ENCODE measurements at places on chromosomes 11 and 22. TPM values are rescaled to one million over a fixed set of nuclear protein-coding genes. Genes with fewer than 3 reads are reported as not detected.
A peak's percentile ranks its signal among the peaks of the same experiment; 100 is the strongest.

DNA sequence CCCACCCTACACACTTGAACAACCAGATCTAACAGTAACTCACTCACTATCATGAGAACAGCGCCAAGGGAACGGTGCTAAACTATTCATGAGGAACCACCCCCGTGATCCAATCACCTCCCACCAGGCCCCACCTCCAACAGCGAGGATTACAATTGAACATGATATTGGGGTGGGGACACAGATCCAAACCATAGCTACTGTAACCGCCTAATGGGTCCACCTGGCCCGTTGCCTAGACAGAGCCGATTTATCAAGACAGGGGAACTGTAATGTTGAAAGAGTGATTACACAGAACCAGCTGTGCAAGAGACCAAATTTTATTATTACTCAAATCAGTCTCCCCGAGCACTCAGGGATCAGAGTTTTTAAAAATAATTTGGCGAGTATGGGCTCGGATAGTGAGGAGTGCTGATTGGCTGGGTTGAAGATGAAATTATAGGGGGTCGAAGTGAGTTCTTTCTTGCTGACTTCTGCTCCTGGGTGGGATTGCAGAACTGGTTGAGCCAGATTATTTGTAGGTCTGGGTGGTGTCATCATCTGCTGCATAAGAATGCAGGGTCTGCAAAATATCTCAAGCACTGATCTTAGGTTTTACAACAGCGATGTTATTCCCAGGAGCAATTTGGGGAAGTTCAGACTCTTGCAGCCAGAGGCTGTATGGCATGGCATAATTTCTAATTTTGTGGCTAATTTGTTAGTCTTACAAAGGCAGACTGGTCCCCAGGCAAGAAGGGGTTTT is 17.9 kb upstream of the ZC3H12C start:
- H3K36me3 ChIP-seq: no peaks in the 10 kb centered on the region
- peaks cover 5% of the 10 kb centered on the region for H3K4me1 ChIP-seq
- H3K27me3 ChIP-seq: no peaks in the 10 kb centered on the region
- DNase-seq: peak; percentile 51
- H3K27ac ChIP-seq: no peak overlapping the region
- H3K4me3 ChIP-seq: no peak overlapping the region

DNA sequence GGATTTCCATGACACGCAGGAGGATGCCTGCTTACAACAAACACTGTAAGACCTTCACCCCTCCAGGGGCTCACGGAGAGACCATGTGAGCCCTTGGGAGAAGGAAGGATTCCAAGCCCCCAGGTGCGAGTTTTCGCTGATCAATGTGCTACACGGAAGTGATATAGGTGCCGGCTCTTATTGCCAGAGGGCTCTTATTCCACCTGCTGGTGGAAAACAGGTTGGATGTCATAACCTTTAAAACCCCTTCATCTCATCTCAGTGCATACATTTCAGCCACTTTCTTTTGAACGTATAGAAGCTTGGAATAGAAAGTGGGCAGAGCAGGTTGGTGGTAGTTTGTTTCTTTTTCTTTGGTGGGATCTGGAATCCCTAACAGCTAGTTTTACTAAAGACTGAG is 25.8 kb downstream of the LAYN start:
- H3K27me3 ChIP-seq: no peaks in the 10 kb centered on the region
- no peak overlapping the region for H3K27ac ChIP-seq
- no peak for DNase-seq
- H3K4me3 ChIP-seq: no peak overlapping the region
- H3K36me3 ChIP-seq: no peaks in the 10 kb centered on the region

DNA sequence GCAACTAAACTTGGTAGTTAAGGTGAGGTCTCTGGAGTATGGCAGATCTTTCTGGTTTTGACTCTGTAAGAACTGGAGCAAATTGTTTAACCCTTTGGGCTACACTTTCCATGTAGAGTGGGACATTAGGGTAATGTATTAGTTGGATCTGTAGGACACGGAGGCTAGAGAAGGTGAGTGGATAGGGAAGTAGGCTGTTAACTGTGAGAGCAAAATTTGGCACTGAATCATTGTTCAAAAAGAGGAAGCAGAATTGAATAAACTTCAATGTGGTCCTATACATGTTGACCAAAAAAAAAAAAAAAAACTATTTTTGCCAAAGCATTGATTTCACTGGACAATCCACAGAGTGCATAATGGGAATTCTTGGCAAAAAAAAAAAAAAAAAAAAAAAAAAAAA is 370.2 kb upstream of the CHORDC1 start:
- H3K27ac ChIP-seq: no peak overlapping the region
- no peak overlapping the region for H3K4me3 ChIP-seq
- no peak for DNase-seq
- no peaks in the 10 kb centered on the region for H3K27me3 ChIP-seq
- H3K36me3 ChIP-seq: no peaks in the 10 kb centered on the region

- H3K4me1 ChIP-seq: peaks cover 35% of the 10 kb centered on the region
- DNase-seq: no peak
- H3K27ac ChIP-seq: no peak overlapping the region
- no peaks in the 10 kb centered on the region for H3K27me3 ChIP-seq
- H3K4me3 ChIP-seq: no peak overlapping the region
Measured at GRCh38 chr11:94788396-94788795, 20.2 kb downstream of the AMOTL1 start.

DNA sequence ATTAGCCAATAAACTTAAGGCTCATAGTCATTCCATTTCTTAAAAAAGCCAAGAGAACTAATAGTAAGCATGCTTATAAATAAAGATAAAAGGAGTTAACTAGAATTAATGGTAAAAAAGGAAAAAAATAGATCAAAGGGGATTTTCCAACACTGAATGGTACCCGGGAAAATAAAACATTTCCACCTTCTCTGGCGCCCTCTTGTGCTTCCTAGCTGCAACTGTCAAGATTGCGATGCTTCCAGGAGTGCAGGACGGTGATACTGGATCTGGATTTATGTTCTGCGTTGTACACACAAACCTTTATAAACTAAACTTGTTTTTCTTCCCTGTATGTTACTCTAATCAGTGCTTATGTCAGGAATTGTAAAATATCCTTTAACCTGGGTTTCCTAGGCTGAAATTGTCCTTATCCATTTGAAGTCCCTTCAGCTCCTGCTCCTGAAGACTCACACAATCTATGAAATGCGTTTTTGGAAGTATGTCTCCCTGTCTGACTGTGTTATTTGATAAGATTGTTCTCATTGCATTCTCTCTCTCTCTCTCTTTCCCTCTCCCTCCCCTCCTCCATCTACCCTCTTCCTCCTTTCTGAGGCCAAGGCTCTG is 9.6 kb upstream of the HTATIP2 start:
- DNase-seq: peak; percentile 24
- no peaks in the 10 kb centered on the region for H3K4me1 ChIP-seq
- H3K27me3 ChIP-seq: peaks cover 5% of the 10 kb centered on the region
- no peak overlapping the region for H3K4me3 ChIP-seq
- no peak overlapping the region for H3K27ac ChIP-seq

DNA sequence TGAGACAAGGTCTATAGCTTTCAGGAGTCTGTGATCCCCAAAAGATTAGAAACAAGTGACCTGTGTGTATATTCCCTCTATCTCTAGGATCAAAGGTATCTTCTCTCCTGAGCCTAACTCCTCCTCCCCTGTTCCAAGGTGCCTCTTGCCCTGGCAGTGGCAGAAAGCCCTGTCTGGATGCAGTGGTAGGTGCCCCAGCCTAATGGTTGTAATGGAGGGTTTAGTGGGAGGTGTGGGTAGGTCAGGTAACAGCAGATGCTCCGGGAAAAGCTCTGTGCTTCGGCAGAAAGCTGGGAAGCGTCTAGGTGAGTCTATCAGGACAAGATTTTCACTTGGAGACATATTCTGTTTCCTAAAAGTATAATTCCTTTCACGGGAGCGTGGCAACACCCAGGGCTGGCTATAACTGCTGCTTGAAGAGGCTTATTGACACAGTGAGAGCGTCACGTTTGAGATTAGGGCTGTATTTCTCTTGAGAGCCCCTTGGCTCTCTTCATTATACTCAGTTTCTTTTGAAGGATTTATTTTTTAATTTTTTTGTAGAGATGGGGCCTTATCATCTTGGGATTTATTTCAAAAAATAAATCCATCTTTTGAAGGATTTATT is 49.5 kb downstream of the PRR5L start:
- H3K36me3 ChIP-seq: no peaks in the 10 kb centered on the region
- no peak for DNase-seq
- H3K27ac ChIP-seq: no peak overlapping the region
- no peaks in the 10 kb centered on the region for H3K4me1 ChIP-seq
- H3K4me3 ChIP-seq: no peak overlapping the region

DNA sequence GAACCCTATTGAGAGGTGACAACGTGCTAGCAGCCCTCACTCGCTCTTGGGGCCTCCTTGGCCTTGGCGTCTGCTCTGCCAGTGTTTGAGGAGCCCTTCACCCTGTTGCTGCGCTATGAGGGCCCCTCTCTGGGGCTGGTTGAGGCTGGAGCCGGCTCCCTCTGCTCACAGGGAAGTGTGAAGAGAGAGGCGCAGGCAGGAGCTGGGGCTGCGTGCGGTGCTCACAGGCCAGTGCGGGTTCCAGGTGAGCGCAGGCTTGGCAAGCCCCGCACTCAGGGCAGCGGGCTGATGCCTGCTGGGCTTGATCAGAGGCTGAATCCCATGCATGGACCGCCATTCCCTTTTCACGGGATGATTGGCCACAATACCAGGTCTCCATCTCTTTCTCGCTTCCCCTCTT is 90.7 kb downstream of the DLG2 start:
- no peak overlapping the region for H3K4me3 ChIP-seq
- H3K4me1 ChIP-seq: no peaks in the 10 kb centered on the region
- no peak for DNase-seq

GRCh38 chr11:27139742-27140367 is 99.2 kb downstream of the BBOX1 start:
- no peaks in the 10 kb centered on the region for H3K36me3 ChIP-seq
- peak; percentile 93 for DNase-seq
- no peak overlapping the region for H3K27ac ChIP-seq
- H3K4me1 ChIP-seq: no peaks in the 10 kb centered on the region

DNA sequence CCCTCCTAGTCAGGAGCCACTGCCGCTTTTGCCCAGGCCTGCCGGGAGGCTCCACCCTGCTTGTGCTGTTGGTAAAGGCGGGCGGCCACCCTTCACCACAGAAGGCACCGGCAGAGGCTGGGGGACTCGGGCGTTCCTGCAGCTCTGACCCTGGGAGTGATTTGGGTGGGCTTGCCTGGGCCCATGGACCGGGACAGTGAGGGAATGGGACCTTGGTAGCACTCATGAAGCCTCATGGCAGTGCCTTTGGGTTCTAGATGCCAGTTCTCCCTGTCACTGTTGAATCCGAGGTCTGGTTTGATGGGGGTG is 4.4 kb downstream of the TPCN2 start:
- peaks cover 9% of the 10 kb centered on the region for H3K4me1 ChIP-seq
- no peak overlapping the region for H3K27ac ChIP-seq
- H3K4me3 ChIP-seq: no peak overlapping the region
- H3K36me3 ChIP-seq: peaks cover 2% of the 10 kb centered on the region

- no peak overlapping the region for H3K27ac ChIP-seq
- no peak overlapping the region for H3K4me3 ChIP-seq
- DNase-seq: no peak
- H3K4me1 ChIP-seq: no peaks in the 10 kb centered on the region
Measured at GRCh38 chr11:131612533-131612932, 242.1 kb downstream of the NTM start.

- DNase-seq: peak; percentile 99
- no peak overlapping the region for H3K27ac ChIP-seq
- H3K4me1 ChIP-seq: peaks cover 11% of the 10 kb centered on the region
- H3K36me3 ChIP-seq: no peaks in the 10 kb centered on the region
Measured at GRCh38 chr22:27220339-27220738, 563.0 kb downstream of the MIAT start.

CHCHD10 gene
- polyA plus RNA-seq: 11.4 TPM

PRR33 gene
- not detected for polyA plus RNA-seq

YIF1A gene
- 160 TPM for polyA plus RNA-seq
